ENCODE measurements at places on chromosomes 12 and 14.

GRCh38 chr12:43370263-43370662, 181.7 kb downstream of the ADAMTS20 start:
- no peak for DNase-seq

DNA sequence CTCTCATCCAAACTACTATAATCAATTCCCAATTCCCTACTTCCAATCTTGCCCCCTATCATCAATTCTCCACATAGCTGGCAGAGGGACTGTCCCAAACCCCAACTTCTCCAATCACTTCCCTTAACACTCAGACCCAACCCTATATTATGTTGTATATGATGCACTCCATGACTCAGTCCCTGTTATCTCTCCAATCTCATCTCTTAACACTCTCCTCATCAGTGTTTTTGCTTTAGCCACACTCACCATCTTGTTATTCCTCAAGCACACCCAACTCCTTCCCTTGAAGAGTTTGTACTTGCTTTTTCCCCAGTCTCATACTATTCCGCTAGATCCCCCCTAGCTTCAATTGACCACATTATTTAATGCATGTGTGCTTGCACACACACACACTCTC, 4.9 kb downstream of the RHOJ start:
- DNase-seq = no peak

DNA sequence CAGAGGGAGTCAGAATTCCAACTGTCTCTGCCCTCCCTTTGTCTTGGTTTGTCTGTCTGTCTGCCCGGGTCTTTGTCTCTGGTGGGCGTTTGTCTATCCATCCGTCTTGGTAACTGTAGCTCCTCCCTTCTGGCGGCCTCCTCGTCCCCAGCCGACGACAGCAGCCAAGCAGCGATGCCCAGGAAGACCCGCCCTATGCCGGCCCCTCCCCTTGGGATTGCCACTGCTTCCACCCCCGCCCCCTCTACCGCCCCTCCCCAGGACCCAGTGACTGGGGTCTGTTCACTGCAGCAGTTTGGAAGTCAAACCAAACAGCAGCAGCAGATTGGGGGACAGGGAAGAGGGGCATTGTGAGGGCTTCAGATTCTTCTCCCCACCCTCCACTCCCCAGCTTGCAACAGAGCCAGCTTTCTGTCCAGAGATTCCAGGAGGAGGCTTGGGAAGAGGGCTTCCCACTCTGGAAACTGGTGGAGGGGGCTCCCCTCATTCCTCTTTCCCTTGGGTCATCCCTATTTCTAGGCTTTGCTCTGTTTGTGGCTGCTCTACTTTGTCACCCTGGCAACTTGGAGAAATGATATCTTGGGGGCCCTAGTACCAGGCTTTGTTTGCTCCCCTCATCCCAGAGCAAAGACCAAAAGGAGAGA, 2.4 kb upstream of the RARG start:
- DNase-seq = no peak

GRCh38 chr12:54562750-54563356, 13.5 kb downstream of the PDE1B start:
- no peak for DNase-seq

DNA sequence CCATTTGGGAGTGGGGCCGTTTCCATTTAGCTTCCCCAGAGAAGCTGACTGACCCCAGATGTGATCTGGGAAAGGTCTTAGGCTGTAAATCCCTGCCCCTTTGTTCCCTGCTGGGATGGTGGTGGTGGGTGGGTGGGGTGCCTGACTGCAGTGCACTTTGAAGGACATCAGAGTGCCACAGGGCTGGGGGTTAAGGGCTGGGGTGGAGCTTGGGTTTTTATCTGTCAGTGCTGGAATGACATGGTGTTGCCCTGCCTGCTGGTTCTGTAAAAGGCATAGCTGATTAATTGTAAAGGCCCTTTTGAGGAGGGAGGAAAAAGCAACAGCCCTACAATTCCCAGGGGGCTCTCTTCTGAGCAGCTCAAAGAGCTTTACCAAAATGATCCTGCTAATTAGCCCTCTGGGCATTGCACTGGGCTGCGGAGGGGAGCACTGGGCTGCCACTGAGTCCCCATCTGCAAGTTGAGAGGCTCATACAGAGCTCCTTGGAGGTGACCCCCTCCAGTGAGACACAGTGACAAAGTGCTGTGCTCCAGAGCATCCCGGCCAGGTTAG, 21.1 kb downstream of the PLEKHG3 start:
- DNase-seq = no peak

DNA sequence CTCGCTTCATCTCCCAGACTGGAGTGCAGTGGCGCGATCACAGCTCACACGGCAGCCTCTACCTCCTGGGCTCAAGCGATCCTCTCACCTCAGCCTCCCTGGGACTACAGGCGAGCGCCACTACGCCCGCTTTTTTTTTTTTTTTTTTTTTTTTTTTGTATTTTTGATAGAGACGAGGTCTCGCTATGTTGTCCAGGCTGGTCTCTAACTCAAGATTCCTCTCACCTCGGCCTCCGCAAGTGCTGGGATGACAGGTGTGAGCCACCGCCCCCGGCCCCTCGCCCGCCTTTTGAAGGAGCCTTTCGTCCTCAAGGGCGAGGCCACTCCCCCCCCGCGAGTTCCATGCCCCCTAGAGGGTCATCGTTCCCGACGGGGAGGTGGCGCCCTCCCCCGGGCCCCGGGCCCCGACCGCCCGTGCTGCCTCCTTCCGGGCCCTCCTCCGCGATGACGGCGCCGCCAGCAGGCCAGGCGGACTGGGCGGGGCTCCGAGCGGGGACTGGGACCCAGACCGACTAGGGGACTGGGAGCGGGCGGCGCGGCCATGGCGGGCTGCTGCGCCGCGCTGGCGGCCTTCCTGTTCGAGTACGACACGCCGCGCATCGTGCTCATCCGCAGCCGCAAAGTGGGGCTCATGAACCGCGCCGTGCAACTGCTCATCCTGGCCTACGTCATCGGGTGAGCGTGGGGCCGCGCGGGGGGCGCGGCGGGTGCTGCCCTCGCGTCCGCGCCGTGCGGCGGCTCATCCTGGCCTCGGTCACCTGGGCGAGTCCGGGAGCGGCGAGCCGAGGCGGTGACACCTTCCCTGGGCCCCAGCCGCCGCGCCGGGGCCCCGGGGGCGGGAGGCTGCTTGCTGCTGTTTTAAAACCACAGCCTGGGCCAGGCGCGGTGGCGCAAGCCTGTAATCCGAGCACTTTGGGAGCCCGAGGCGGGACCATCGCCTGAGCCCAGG, at the start of gene P2RX4:
TSS of gene P2RX4 (plus strand) at position 506 of the 949 bp plus-strand sequence. CDS start at position 542, 36 bp downstream.
- peak; percentile 85 for DNase-seq

DNA sequence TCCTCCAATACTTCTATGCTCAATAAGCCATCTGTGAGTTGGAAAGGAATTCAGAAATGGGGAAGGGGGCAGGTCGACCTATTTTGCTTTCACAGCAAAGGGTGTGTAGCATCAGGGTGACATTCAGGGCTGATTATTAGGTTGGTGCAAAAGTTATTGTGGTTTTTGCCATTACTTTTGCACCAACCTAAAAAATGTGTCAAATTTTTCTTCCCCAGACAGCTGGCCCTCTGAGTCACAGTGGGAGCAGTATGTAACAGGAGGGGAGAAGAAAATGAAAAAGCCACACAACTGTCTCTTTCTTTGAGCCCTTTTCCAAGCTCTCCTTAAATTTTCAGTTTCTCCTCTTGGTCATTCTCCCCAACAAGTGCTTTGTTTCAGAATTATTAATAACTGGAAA, 47.1 kb upstream of the GZMB start:
- no peak for DNase-seq

GRCh38 chr12:72574138-72574537, 302.0 kb downstream of the TRHDE start:
- DNase-seq = no peak

DNA sequence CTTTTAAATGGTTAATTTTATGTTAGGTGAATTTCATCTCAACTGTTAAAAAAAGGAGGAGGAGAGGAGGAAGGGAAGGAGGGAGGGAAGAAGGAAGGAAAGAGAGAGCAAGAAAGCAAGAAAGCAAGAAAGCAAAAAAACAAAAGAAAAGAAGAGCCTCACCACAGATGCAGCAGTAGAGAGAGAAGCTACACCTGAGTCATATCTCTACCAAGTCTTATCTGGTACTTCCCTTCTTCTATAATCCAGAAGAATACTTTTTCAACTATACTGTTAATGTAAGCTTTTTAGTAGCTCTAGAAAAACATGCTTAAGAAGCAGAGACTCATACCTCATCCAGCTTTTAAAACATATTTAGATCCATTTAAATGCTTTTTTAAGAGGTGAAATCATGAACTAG, 5.6 kb upstream of the IL26 start:
- DNase-seq = no peak

DNA sequence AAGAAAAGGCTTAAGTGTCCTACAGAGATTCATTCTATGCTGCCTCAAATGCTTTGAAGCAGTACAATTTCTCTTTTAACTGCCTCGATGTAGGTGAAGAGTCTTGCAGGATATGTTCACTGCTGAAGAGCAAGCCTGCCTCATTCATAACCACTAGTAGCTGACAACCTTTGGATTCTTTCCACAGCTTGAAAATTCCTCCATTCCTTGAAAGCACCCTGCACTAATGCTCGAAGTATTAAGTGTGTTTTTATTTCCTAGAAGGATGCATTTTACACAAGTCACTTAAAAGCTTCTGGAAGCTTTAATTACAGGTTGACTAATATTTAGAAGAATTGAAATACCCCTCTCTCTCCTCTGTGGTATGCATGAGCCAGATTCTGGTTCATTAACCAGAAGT, 429.4 kb downstream of the DIO2 start:
- DNase-seq = no peak

DNA sequence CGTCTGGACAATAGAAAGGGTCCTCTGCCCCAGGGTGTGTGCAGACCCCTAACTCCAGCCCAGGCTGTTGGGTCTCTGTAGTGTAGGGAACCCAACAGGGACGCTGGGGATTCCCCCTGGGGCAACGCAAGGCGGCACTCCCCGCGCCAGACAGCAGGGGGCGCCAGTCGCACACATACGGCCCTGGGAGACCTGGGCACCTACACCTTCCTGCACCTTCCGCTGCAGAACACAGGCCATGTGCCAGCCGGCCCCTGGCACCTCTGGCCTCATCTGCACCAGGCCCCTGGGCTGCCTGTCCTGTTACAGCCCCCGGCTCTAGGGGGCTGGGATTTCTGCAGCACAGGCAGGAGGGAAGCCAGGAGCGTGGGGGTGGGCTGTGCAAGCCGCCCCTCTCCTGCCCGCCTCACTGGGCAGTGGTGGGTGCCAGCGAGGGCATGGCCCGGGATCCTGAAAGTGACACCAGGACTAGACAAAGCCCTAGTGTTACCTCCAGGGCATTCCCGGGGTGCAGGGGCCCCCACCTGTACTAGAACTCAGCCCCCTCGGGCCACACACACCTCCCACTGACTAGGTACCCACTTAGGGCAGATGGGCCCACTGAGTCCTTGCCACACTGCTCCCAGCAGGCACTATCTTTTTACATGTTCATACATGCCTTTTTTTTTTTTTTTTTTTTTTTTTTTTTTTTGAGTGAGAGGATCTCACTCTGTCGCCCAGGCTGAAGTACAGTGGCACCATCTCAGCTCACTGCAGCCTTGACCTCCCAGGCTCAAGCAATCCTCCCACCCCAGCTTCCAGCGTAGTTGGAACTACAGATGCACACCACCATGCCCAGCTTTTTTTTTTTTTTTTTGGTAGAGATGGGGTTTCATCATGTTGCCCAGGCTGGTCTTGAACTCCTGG, 37.5 kb downstream of the CCNK start:
- peak; percentile 78 for DNase-seq

DNA sequence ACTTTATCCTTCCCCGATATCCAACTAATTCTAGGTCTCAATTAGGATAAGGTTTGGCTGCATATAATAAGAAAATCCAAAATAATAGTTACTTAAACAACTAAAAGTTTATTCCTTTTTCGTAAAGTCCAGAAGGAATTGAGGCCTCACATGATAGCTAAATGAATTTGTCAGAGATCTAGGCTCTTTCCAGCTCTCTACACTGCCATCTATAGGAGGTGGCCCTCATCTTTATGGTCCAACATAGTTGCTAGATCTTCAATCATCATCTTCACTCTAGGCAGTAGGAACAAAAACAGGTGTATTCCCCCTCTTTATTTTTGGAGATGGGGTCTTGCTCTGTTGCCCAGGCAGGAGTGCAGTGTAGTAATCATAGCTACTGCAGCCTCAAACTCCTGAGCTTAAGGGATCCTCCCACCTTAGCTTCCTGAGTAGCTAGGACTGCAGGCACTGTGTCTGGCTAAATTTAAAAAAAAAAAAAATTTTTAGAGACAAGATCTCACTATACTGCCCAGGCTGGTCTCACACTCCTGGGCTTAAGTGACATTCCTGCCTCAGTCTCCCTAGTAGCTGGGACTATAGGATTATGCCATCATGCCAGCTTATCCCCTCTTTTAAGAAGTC, 46.5 kb upstream of the SAV1 start:
- peak; percentile 17 for DNase-seq

- no peak for DNase-seq
These were observed 24.6 kb downstream of the PLXNC1 start for GRCh38 chr12:94172973-94173372.

DNA sequence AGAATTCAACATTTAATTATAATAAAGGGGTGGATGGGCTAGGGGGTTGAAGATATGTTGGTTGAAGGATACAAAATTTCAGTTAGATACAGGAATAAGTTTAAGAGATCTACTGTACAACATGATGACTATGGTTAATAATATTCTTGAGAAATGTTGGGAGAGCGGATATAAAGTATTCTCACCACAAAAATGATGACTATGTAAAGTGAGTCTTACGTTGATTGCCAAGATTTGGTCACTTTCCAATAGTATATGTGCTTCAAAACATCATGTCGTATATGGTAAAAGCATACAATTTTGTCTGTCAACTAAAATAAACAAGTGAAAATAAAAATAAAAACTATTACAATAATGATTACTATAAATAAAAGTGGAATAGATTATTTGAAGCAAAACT, 802.0 kb downstream of the C12orf50 start:
- DNase-seq = no peak

GRCh38 chr12:87809916-87810315, 219.3 kb downstream of the C12orf50 start:
- DNase-seq = no peak

- no peak for DNase-seq
These were observed 564.0 kb downstream of the TRHDE start for GRCh38 chr12:72836194-72836593.

GRCh38 chr12:47356129-47356700, 276.5 kb upstream of the AMIGO2 start:
- no peak for DNase-seq

GRCh38 chr12:100225491-100225890, 24.9 kb downstream of the ACTR6 start:
- DNase-seq = no peak

DNA sequence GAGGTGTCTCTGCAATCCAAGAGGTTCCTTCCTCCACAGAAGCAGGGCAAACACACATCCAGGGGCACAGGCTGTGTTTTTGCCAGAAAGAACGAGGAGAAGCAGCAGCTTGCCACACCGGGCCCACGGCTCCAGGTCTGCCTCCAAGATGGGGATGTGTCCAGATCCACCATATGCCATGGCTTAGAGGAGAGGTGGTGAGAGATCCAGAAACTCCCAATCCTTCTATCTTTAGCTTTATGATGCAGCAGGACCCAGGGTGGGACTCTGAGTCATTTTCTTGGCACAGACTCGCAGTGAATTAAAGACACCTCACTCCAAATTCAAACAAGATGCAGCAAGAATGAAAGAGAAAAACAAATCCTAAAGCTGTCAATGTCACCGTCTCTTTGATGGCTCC, 481.4 kb upstream of the TMEM132C start:
- DNase-seq = no peak
